ENCODE measurements at places on chromosomes 11 and 22.

DNA sequence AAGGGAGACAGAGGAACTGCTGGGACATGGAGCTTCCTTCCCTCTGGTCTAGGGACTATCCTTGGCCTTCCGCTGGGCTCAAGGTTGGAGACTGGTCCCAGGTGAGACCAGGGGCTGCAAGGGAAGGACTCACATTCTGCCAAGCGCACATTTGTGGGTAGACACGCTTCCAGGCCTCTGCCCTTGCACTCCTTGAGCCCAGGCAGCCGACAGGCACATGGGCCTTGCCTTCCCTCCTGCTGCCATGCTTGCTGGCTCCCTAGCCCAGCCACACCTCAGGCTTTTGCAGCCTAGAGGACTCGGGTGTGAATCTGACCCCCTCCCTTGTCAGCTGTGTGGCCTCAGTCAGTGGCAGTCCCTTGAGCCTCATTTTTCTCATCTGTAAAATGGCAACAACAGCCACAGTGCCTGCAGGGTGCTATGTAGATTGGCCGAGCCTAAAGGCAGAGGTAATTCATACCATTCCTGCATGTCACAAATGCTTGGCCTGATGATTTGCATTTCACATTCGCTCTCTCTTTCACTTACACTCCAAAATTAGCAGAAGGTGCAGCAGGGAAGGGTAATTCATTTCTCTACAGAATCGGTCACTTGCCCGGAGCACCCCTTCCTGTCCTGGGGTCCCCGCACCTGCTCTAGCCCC, 57.6 kb upstream of the NECTIN1 start:
- DNase-seq: no peak

DNA sequence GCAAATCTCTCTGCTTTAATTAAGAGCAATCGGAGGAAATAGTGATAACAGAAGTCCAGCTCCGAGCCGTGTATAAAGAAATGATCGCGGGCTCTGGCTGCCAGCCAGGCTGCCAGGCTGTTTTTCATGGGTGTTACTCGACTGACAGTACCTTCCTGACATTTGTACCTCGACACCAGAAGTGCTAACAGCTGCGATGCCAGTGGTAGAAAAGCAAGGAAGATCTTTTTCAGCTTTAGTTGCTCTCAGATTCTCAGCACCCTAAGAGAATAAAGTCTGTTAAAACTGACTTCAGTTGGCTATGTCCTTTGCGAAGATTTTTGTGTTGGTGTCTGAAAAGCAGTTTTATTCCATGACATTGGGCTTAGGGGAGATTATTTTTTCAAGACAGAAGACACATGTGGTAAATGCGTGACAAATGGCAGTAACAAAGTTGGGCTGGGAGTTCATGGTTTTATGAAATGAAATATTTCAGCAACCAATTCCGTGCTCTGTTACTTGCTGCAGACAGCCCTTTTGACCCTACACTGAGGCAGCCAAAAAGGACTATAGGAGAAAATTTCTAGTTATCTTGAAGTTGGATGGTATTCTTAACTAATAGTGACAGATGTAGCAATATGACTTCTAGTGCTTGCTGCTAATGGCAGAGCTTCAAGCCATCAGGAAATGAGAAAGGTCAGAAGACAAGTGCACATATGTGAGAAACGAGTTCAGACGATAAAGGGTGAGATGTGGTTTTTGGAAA, 296.2 kb downstream of the CNTN5 start:
- DNase-seq: peak; percentile 47

DNA sequence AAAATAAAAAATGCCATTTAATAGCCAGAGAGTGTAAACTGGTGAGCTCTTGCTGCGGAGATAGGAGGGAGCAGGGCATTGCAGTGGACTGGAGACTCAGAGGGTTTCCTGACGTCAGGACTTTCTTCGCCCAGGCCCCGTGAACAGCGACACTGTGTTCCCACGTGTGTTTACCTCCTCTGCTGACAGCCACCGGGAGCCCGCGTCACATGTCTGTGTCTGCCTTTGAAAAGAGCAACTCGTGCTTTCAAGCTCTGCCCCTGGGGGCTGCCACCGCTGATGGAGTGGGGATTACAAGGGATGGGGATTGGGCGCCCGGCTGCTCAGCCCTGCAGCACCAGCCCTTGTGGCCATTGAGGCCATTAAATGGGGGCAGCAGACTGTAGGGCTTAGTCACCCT, 3.3 kb downstream of the TANGO2 start:
- no peak for DNase-seq

DNA sequence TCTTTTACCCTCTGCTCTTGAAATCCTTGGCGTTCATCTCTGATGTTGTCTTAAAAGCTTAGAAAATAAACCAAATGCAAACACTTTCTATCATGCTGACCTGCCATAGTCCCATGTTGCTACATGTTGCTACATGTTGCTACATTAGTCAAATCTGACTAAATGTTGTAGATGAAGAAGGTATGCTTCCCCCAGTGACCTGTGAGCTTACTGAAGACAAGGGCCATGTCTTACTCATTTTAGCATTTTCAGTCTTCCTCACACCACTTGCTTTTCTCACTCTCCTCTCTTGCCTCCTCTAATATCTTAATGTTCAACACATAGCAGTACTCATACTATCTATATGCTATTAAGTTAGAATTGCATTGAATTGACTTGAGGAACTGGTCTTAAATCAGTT, 346.4 kb upstream of the MTNR1B start:
- no peak for DNase-seq

GRCh38 chr11:104005234-104005855, 31.1 kb upstream of the DDI1 start:
- DNase-seq: peak; percentile 59

- peak; percentile 31 for DNase-seq
Measured at GRCh38 chr11:126716456-126717083, 284.0 kb downstream of the KIRREL3 start.

GRCh38 chr11:212150-213100, 4.9 kb downstream of the RIC8A start:
- no peak for DNase-seq

Data from fibroblast of the aortic adventitia (primary cell).